ENCODE measurements at places on chromosomes 2 and 18.

GRCh38 chr2:224009605-224010315 lies 29.3 kb downstream of the SERPINE2 start:
- DNase-seq, result no peak

GRCh38 chr2:165369131-165369897 lies 100.2 kb upstream of the CSRNP3 start:
- no peak for DNase-seq

- no peak for DNase-seq
These were observed 176.7 kb upstream of the ST6GAL2 start for GRCh38 chr2:107062599-107063220.

GRCh38 chr2:43879261-43879660 lies 40.5 kb downstream of the ABCG8 start:
- no peak for DNase-seq

DNA sequence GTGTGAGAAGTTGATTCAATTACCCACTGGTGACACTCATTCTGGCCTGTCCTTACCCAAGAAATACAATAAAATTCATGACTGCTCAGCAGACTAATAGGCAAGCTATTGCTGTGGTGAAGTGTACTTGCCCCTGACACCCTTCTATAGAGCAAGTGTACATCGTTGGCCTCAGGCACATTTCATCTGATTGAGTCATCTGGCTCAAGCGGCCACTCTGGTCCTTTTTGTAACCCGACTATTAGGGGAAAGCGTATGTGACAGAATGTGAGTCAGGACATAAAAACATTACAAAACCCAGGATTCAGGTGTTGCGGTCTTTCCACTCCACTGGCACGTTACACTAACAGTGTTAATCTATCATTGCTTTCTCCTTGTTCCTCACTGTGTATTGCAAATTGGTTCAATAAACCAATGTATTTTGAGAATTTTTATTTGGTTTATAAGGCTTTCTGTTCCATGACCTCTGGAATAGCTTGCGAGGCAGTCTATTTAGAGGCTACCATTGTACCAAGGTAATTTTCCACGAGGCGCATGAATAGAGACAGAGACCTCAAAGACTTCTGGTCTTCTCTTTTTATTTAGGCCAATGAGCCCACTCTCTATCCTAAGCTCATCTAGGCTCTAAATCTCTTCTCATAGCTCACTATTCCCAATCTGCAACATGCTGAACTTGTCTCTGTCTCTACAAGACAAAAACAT lies 10.2 kb upstream of the TTC32 start:
- no peak for DNase-seq

GRCh38 chr2:239822146-239822831 lies 202.9 kb downstream of the NDUFA10 start:
- no peak for DNase-seq

DNA sequence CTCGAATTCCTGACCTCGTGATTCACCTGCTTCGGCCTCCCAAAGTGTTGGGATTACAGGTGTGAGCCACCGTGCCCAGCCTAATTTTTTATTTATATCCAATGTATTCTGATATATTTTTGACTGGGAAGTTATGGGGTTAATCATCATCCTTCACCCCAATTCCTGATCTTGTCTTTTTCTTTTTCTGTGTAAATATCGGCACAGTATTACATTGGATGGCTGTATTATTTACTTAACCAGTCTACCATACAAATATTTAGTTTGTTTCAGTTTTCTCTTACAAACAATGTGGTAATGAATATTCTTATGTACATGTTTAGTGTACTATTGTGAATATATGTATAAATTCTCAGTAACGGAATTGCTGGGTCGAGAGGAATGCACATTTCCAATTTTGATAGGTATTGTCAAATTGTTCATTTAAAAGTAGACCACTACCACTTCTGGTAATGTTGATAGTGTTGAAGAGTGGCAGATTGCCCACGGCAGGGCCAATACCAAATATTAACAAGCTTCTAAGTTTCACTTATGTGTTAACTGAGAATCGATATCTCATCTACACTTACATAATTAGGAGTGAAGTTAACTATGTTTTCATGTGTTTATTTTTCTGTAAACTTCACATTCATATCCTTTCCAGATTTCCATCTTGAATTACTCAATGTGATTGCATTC lies 196.7 kb downstream of the ALPK2 start:
- DNase-seq, result no peak

DNA sequence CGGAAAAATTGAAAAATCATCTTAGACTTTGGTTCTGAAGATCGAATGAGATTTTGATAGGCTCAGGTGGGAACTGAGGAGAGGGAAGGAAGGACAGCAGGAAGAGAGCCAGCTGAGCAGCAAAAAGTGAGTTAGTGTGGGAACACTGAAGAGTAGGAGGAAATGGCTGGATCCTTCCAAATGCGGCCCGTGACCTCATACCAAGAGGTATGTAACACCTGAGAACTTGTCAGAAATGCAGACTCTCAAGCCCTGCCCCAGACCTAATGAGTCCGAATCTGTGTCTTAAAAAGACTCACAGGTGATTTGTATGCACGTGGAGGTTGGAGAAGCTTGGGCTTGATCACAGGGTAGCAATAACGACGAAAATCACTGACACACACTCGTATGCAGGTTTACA lies 42.0 kb downstream of the COL4A3 start:
- no peak for DNase-seq

DNA sequence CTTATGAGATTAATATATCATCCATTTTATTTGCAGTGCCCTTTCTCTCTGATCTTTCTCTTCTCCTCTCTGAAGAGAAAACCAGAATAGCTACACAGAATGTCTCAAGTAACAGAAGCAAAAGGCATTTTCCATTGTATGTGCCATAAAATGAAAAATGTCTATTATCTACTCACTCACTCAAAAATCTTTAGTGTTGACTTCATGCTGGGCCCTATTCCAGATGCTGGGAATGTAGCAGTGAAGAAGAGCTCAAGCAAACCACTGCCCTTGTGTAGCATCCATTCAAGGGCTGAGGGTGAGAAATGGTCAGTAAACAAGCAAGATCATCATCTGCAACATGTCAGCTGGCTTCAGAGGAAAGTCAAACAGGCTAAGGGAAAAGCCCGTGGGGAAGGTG lies 427.7 kb downstream of the METTL4 start:
- no peak for DNase-seq

GRCh38 chr2:215370112-215370965 lies 58.5 kb downstream of the ATIC start:
- no peak for DNase-seq

- no peak for DNase-seq
These were observed 9.4 kb upstream of the AGFG1 start for GRCh38 chr2:227462462-227462951.

GRCh38 chr2:53635694-53636093 lies 131.9 kb upstream of the CHAC2 start:
- DNase-seq, result no peak

DNA sequence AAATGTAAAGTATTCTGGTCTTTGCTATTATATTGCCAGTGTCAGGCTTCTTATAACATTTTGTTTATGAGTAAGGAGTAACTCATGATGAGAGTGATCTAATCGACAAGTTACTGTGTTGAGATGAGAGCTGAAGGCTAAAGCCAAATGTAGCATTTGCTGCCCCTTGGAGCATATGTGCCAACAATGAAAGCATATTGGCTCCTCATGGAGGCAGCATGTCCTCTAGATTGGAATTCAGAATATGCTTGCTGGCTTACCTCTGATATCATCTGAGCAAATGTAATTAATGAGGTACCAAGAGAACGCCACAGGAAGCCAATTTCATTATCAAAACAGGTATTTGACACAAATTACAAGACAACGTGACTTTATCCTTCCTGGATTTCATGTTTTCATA lies 781.1 kb upstream of the FSHR start:
- no peak for DNase-seq

- no peak for DNase-seq
These were observed 8.9 kb downstream of the TMSB10 start for GRCh38 chr2:84914334-84914733.

DNA sequence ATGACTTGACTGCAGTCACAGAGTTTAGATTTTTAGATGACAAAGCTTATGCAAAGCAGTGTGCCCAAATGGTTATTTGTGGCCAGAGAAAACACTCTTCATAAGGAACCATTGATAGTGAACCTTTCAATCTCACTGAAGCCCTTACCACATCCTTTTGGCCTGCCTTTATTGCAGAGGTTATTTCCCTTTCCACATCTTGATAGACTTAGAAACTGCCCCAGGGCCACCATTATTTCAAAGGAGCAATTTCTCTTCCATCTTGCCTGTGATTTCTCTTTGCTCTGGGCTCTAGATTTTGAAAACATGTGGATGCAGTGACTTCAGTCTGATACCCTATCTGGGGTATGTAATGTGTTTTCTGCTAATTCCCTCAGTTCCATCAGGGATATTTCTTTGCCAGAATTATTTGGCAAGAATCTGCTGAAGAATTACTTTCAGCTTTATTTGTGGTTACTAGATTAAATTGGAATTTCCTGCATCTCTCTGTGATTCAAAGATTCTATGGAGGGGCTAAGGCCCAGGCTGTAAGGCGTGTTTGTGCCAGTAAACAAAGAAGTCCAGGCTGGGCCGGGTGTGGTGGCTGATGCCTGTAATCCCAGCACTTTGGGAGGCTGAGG lies 51.0 kb downstream of the MOGAT1 start:
- DNase-seq, result no peak

DNA sequence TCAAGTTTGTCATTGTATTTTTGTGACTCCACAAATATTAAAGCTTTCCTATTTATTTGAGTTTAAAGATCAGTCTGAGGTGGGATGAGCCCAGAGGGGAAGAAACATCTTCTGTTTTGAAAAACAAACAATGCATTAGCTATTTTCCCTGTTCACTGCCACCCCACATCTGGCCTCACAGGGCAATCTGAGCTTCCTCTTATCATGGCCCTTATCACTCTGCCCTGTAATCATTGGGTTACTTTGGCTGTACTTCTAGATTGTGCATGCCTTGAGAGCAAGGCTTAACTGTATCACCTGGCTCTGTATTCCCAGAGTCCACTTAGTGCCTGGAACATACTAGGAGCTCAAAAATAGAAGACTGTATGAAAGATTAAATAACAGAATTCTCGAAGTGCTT lies 241.6 kb upstream of the NT5C1B start:
- no peak for DNase-seq

GRCh38 chr2:119513832-119514231 lies 10.5 kb downstream of the SCTR start:
- no peak for DNase-seq

All from NCI-H1092 (cell line).